ENCODE measurements at places on chromosomes 3 and 15.

DNA sequence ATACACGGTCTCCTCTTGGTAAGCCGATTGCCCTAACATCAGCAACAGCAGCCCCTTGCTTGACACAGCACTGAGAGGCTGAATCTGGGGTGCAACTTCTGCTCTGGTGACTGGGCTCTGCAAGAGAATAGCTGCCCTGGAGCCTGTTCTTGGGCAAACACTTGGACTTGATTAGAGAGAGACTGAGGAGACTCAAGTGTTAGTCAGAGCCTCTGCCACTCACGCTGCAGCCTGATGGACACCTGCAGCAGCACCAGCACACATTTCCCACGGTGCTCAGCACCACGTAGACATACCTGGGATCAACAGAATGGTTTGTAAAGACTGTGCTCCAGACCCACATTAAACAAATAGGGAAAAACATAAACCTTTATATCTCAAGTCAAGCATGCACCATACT, 35.8 kb upstream of the UMPS start:
- DNase-seq, result no peak

DNA sequence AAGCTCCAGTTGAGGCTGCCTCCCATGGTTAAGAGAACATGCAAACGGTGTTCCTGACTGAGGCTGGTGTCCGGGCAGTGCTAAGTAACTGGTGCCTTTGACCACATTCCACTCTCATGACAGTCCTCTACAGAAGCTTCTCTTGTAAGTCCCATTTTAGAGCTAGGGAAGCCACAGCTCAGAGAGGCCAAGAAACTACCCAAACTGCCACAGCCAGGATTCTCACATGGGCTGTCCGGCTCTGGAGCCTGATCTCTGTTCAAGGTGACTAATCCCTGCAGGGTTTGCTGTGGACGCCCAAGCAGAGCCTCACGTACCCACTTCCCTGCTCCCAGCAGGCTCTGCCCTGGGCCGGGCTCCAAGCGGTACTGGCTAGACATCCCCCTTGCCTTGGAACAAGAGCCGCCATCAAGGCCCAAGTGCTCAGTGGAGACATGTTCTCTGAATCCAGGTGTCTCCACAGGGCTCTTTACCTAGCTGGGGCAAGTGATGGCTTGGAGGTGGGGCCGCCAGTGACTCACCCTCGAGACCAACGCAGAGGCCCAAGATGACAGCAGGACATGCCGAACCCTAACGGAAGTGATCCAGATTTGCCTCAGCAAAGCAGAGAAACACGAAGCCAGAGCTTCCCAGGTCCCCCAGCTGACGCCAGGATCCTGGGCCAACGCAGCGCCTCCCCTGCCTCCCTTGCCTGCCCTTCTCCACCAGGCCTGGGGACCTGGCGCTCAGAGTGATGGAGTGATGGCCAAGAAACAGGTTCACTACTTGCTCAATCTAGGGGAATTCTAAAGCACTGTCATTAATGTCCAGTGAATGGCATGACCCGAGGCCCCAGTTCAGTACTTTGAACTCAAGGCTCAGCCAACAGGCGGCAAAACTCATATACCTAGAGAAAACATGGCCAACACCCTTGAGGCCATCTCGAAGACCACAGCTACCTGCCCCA, 24.4 kb downstream of the KLHL25 start:
- no peak for DNase-seq

GRCh38 chr3:35187908-35188307, 451.4 kb upstream of the ARPP21 start:
- no peak for DNase-seq

- DNase-seq, result no peak
These were observed 43.7 kb upstream of the MAPKBP1 start for GRCh38 chr15:41730543-41730942.

GRCh38 chr3:197957790-197958133, 2.3 kb upstream of the LMLN start:
- no peak for DNase-seq

DNA sequence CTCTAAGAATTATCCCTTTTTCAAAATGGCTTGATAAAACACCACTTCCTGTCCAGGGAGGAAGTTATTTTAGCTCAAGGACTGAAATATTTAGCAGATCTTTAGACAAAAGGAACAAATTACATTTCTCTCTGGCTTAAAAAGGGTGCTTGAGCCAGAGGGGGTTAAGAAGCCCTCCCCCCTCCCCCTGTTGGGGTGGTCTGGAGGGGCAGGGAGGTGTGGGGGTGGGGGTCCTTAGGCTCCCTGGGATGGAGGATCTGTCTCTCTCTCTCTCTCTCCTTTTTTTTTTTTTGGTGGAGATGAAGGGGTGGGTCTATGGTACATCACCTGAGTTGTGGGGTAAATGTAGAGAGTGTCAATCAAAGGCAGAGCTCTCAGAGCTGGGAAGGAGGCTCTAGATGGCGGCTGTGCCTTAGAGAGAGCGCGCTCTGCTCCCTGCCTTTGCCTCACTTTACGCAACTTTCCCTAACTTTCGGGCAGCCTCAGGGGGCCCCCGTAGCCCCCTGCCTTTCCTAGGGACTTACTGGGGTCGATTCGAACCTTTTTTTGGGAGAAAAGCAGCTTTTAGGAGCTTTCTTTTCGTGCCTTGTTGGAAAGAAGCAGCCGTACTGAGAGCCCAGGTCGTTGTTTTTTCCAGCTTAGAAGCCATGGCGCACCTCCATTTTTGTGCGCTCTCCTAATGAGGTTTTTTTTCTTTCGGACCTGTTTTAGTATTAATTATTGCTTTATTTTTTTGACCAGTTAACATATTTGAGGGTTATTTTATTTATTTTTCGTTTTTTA, at the start of gene CHD2:
Gene CHD2, plus strand, starts transcription at position 377 of the 783 bp plus-strand sequence. CDS start 914 bp downstream, outside the sequence.
- peak; percentile 59 for DNase-seq

DNA sequence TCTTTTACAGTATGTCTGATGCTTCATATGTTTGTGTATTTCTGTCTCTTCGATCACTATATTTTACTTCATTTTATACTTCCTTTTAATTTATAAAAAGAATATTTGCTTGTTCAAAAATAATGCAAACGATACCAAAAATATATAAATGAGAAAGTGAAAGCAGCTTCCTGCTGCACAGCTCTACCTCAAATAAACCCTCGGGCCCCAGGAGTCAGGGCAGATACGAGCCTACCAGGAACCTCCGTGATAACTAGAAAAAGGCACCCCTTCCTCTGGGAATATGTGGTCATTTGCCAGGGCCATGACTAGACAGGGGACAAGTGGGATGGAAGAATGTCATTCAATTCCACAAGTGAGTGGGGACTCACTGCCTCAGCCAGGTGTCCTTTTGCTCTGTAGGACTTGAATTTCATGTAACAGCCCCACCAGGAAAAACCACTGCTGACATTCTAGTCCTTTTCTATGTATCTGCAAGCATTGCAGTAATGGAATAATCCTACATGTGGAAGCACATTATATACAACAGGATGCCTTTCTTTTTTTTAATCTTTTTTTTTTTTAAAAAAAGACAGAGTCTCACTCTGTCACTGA, 133.3 kb downstream of the SUCLG2 start:
- no peak for DNase-seq

GRCh38 chr3:138297059-138297607, 32.5 kb downstream of the NME9 start:
- no peak for DNase-seq

Measured in stimulated activated CD4-positive, alpha-beta T cell treated with anti-CD3 and anti-CD28 coated beads, Interleukin-2, amount 100 ng/mL, for 24 hours (primary cell).